ENCODE measurements at places on chromosomes 7 and 10. TPM values are rescaled to one million over a fixed set of nuclear protein-coding genes. Genes with fewer than 3 reads are reported as not detected.

DNA sequence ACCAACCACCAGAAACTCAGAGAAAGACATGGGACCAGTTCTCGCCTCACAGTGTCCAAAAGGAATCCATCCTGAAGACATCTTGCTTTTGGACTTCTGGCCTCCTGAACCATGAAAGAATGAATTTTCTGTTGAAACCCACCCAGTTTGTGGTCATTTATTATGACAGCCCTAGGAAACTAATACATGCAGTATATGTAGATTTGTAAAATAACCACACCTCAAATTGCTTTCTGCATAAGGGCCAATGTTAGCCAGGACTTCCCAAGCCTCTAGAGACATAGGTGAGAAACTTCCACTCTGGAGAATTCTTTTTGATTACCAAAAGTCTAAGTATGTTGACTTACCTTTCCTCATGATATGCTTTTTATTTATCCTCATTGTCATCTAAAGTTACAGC is 210.5 kb upstream of the SP4 start:
- DNase-seq = no peak

- DNase-seq = no peak
Measured at GRCh38 chr10:31963589-31963980, 35.0 kb upstream of the ARHGAP12 start.

Gene CYP3A5
- total RNA-seq = 2.4 TPM

GRCh38 chr10:707861-708260 is 18.4 kb upstream of the DIP2C start:
- DNase-seq = no peak

- no peak for DNase-seq
Measured at GRCh38 chr10:3908183-3908582, 123.2 kb upstream of the KLF6 start.

DNA sequence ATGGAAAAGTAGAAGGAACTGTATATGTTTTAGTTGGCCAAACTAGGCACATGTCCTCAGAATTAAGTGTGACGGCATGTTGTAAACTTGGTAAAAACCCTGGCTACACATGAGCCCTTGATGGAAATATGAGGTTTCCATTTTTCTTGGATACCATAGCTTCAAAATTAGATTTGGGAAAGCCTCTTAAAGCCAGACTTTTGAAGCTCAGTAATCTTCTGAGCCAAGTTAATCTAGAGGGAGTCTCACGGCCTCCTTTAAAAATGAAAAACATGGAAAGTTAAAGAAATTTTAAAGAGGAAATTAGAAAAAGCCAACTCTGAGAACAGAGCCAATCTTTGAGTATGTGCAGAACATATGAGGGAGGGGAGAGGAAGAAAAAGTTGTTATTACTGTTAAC is 376.0 kb downstream of the CTNNA3 start:
- DNase-seq = no peak

Gene FAM180A
- 2.1 TPM for total RNA-seq

Gene POLR2J2
- 2.3 TPM for total RNA-seq

GRCh38 chr10:30058570-30059132 is 735 bp downstream of the JCAD start:
- DNase-seq = no peak

DNA sequence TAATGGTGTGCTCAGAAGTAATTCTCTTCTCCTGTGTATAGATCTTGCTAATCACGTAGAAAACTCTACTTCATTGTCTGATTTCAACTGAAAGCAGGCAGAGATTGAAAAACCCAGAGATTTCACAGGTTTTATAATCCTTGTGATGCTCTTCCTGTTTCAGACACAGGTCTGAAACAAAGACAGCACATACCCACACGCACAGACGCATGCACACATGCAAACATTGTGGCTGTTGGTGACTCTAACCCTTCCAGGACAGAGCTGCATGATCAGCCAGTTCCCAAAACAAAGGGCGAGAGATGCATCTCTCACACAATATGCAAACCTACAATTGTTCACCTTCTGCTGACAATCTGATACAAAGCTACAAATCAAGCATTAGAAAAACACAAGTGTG is 11.1 kb upstream of the TFEC start:
- no peak for DNase-seq

Gene PAX4
- not detected for total RNA-seq

GRCh38 chr7:90856351-90857070 is 260.4 kb downstream of the CDK14 start:
- DNase-seq = no peak

Data from tibial nerve (tissue), 4 donors.